ENCODE measurements at places on chromosomes 6 and 20.

DNA sequence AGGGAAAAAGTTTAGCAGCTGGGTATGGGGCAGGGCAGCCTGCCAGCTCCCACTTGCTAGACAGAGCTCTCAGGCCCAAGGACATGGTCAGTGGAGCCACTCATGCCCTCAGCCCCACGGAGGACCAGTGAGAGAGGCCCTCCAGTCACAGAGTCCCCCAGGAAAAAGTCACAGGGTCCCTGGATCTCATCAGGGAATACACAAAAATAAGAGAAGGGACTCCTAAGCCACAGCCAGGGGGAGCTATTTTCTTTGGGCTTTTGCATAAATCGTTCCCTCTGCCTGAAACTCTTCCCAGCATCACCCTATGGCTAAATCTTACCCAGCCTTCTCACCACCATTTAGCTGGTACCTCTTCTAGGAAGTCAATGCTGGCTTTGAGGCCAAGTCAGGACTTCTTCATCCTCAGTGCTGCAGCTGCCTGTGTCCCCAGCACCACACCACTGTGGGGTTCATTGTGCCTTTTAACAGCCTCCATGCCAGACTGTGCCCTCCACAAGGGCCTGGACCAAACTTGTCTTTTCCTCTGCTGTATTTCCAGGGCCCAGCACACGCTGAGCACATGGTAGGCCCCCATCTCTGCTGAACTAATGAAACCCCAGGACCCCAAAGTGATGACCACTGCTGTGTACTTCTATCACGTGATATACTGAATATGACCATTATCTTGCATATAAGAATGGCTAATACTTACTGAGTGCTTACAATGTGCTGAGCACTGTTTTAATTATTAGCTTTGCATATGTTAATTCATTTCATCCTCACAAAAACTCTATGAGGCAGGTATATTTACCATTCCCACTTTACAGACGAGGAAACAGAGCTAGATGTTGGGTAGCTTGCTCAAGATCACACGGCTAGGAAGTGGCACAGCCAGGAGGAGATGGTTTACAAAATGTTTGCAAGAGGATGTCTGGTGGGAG lies 2.0 kb downstream of the ZNF335 start:
- no peak for DNase-seq

- no peak for DNase-seq
These were observed 89.3 kb downstream of the HTR1B start for GRCh38 chr6:77373955-77374354.

GRCh38 chr6:128885381-128885780 lies 2.4 kb downstream of the LAMA2 start:
- no peak for DNase-seq

DNA sequence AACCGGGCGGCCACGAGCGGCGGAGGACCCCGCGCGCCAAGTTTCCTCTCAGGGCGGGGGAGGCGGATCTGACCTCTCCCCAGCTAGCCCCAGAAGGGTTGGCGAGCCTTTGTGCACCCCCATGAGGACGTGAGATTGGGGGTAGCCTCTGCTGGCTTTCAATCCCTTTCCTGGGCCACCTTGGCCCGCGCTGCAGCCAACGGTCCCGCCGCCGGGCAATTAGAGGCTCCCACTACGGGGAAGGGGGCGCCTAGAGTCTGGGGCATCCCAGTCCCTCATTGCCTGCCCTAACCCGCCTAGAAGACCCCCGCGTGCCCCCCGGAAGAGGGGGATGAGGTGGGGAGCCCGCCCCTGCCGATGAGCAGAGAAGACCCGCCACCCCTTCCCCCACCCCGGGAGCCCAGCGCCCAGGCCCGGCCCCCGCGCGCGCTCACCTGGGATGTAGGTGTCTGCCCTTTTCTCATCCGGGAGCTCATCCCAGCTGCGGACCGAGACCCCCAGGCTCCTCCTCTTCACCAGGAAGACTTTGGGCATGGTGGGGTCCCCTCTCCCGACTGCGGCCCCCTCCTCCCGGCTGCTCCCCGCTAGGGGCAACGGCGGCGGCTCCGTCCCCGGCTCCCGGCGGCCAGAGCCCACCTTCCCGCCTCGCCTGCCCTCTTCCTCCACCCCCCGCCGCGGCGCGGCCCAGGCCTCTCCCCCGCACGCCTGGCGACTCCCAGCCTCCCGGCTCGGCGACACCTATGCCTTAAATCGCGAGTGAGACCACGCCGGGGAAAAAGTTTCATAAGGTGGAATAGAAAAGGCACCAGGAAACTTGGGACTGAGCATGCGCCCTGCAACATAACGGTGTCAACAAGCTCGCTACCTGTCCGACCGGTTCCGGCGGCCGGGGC lies at the start of gene OVOL2:
OVOL2 (minus strand) TSS at position 816 of the 893 bp plus-strand sequence; CDS start at position 534, 282 bp downstream.
- no peak for DNase-seq

GRCh38 chr20:23135449-23136420 lies 49.6 kb upstream of the CD93 start:
- DNase-seq, result no peak

GRCh38 chr6:142947714-142948480 lies 2.9 kb upstream of the HIVEP2 start:
- DNase-seq, result no peak

DNA sequence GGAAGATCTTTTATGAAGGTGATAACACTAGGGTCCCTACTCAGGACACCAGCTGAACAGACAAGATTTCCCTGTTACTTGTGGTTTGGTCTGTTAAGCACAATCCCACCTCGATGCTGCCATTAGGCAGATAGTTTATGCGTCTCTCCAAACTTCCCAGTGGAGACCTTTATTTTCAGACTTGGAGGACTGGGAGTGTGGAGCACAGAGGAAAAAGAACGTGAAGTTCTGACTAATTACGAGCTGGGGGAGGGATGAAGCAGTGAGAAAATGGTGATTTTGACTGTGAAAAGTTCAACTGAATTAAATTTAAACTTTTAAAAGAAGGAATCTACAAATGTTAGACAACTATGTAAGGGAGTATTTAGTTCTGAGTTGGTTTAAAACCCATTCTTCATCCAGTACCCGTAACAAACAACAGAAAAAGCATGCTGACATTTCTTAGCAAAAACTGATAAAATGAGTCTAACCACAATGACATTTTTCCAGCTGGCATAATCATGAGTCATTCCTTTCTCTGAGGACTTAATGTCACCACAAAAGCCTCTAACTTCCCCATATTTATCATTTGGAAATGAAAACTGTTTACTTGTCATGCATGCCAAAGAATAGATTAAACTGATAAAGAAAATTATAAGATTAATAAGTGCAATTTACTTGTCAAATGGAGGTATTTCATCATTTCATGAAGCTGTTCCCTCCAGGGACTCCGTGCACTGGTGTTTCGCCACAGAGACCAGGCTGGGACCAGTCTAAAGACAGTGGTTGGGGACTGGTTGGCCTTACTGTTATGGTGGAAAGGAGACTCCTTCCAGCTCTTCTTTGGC lies 113.3 kb upstream of the SSTR4 start:
- DNase-seq, result no peak

DNA sequence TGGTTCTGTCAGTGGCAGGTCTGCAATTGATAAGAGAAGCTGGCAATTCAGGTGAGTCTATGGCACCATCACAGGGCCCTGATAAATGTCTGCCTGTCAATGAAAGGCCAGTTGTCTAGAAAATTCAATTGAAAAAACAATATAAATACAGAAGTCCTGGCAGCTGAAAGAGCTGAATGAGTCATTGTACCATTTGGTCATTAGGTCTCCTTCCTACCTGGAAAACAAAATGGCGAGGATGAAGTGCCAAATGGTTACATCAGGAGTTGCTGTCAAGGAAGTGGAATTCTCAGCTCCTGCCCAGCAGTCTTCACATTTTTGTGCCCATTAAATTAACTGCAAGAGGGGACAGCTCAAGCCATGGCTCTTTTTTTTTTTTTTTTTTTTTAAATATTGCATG lies 37.7 kb downstream of the PEX7 start:
- no peak for DNase-seq

DNA sequence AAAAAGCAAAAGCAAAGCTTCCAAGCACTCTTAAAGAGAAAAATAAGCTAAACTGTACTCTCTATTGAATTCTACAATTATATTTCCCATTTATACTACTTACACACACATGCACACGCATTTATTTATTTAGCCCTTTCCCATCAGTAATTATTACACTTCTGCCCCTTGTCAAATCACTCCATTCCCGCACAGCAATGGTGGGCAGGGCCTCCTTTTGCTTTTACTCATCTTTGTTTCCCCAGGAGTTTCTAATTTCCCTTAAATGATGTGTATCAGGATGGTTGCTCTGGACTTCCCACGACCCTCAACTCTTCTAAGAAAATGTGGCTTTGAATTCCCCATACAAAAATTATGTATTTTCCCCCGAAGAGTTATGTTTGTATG lies 19.9 kb downstream of the PXT1 start:
- no peak for DNase-seq

DNA sequence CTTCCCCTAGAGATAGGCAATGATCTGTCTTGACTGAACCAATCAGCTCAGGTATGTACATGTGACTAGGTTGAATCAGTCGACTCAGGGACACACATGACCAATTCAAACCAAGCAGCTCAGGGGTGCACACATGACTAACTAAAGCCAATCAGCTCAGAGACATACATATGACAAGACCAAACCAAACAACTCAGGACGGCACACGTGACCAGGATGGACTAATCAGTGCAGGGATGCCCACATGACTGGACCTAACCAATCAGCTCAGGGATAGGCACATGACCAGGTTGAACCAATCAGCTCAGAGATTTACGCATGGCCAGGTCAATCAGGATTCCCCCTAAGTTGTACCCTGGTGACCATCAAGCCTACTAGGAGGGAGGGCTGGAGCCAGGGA lies 310.3 kb downstream of the CDH26 start:
- no peak for DNase-seq

All from stimulated activated CD8-positive, alpha-beta memory T cell treated with anti-CD3 and anti-CD28 coated beads, Interleukin-4, amount 100 ng/mL, for 1 hour (primary cell).